ENCODE measurements at places on chromosomes 7 and 10. TPM values are rescaled to one million over a fixed set of nuclear protein-coding genes. Genes with fewer than 3 reads are reported as not detected.

- DNase-seq, result no peak
Measured at GRCh38 chr10:21207852-21208646, 310.9 kb upstream of the NEBL start.

The MOGAT3 gene
- total RNA-seq, result not detected

The ASL gene
- 38.7 TPM for total RNA-seq

- no peak for DNase-seq
Measured at GRCh38 chr7:137798073-137798763, 48.6 kb downstream of the DGKI start.

DNA sequence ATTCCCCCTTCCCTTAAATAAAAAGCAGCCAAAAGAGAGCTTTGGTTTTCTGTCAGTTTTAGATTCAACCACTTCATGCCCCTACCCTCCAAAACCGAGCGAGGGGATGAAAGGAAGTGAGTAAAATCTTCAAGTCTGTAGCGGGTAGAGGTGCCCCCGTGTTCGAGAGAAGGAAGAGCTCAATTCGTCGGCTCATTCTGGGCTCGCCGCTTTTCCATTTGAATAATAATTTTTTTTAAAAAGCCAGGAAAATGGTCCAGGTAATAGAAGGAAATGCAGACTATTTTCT, 436.2 kb upstream of the GALNT17 start:
- DNase-seq, result no peak

DNA sequence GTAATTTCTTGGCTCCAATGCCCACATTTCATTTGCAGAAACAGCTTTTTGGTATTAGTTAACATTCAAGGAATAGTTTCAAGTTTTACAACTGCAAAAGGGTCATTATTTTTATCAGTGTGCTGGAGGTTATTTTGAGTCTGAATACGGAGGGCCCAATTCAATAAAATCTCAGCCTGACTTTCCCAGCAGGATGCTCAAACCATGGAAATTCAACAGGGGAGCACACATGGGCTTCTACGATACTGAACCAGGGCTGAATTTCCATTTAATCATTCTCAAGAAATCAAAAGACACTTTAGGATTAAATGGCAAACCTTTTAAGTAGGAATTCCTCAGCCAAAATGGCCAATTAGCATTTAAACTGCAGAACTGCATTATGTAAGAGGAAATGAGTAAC, 700.9 kb upstream of the ANKRD30A start:
- DNase-seq, result no peak

The RNF32 gene
- total RNA-seq, result 0.66 TPM

DNA sequence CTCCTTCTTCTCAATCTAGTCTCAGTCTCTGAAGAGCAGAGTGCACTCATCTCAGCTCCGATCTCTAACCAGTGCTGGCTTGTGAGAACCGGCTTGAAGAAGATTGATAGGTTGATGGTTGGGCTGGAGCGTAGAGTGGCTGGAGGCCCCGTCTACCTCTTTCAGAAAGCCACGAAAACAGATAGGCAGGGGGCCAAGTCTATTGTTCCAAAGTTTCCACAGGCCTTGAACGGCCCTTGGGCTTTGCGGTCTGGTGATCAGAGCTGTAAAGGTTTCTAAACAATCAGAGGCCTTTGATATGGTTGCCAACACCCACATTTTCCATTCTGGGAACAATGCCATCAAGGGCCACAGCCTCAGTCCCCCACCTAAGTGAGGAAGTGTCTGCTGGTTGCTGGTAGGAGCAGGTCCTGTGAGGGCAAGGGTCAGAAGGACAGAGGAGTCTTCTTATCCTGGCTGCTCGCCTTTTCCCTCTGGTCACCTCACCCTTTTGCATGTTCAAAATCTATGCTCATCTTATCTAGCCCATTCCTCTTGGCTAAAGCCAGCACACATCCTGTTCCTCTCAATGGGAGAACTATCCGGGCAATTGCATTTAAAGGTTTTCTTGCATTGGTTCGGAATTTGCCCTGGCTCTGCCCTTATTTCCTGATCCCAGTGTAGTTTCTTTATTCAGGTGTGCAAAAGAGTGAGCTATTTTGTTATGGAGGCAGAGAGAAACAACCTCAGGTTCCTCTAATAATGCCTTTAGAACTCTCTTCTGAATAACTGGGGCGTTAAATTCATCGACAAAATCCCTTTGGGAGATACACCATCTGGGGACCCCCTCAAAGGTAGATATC, 70.3 kb upstream of the KMT2E start:
- DNase-seq, result no peak

GRCh38 chr7:124765401-124766352, at the start of gene GPR37:
Gene GPR37, minus strand, starts transcription at chr7:124765792. Its CDS starts 816 bp downstream, at chr7:124764976.
- DNase-seq, result peak; percentile 5

- DNase-seq, result no peak
Measured at GRCh38 chr7:115274-115911, 77.0 kb upstream of the FAM20C start.

DNA sequence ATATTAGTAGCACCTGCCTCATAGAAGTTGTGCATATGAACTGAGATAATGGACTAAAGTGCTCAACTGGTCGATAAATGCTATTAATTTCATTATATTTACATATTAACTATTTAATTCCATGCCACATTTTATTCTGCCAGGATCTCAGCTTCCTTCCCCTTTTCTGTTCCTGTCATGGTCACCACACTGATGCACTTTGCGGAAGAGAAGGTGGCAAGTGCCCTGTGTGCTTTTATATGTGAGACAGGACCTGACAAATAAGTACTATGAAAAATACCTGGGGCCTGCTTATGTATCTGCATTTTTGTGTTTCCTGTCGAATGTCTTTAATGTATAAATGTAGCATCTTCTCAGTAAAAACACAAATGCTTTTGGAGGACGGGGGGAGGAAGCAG, 12.2 kb downstream of the ATP6V0E2 start:
- DNase-seq, result no peak

The MCU gene
- total RNA-seq, result 30.0 TPM

The CCDC3 gene
- 14.4 TPM for total RNA-seq

GRCh38 chr10:61346796-61347413, 106.3 kb downstream of the TMEM26 start:
- no peak for DNase-seq

GRCh38 chr10:34469446-34469845, 345.6 kb downstream of the PARD3 start:
- no peak for DNase-seq

The NOS3 gene
- 3.2 TPM for total RNA-seq

- DNase-seq, result no peak
Measured at GRCh38 chr7:43834463-43835251, 34.7 kb downstream of the MRPS24 start.

GRCh38 chr10:117830205-117830604, 216.5 kb downstream of the RAB11FIP2 start:
- DNase-seq, result no peak

The KEL gene
- total RNA-seq, result not detected

- DNase-seq, result no peak
Measured at GRCh38 chr7:145698526-145699262, 417.9 kb upstream of the CNTNAP2 start.

- no peak for DNase-seq
Measured at GRCh38 chr10:114437473-114438292, 33.4 kb upstream of the AFAP1L2 start.

The PLAC9 gene
- total RNA-seq, result 3.1 TPM

DNA sequence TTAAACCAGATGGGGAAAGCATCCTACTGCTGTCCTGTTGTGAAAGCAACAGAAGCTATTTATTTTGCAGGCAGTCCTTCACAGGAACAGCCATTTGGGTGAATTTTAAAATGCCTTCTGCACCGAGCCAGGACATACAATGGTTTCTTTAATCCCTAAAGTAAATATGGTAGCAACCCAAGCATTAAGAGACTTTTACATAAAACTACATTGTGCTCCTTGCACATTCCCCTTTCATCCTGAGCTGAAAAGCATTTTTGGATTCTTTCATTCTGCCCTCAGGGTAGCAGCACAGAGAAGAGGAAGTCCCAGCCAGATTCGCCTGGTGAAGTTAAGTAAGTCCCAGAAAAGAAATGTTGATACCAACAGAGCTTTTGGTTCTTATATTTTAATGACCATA, 84.0 kb upstream of the FAM3C start:
- DNase-seq, result no peak

DNA sequence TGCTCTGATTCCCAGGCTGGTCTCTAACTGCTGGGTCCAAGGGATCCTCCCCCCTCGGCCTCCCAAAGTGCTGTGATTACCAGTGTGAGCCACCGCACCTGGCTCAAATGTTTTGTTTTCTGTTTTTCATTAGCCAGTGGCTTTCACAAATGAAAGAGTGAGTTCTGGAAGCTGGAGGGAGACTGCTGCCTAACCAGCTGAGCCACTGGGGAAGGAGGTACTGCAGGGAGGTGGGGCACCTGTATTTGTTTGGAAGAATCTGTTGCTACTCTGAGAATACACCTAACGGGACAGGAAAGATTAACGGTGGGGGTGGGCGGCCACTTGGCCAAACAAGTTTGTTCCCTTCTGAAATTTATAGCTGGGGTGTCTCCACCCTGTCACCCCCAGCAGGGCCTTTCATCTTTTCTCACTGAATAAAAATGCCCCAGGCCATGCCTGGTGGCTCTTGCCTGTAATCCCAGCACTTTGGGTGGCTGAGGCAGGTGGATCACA, 4.7 kb downstream of the STOX1 start:
- no peak for DNase-seq

The SPDYE11 gene
- total RNA-seq, result not detected

GRCh38 chr10:109467551-109467950, 455.8 kb downstream of the XPNPEP1 start:
- DNase-seq, result no peak

The MACROH2A2 gene
- total RNA-seq, result 32.0 TPM

The VKORC1L1 gene
- 18.5 TPM for total RNA-seq

DNA sequence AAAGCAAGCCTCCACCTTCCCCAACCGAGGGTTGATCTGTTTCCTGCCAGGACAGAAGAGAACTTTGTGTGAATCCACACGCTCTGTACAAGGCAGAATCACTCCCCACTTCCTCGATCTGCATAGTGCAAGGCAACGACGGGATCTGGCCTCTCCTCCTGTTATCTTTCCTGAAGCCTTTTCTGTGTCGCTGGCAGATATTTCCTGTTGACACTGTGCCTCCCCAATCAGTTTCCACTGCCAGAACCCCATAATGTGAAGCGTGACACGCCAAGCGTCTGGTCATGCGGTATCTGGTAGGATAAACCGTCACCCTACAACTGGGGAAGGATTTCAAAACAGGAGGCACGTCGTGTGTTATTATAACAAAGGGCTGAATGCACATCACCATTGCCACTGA, 57.2 kb downstream of the FAM171A1 start:
- no peak for DNase-seq

DNA sequence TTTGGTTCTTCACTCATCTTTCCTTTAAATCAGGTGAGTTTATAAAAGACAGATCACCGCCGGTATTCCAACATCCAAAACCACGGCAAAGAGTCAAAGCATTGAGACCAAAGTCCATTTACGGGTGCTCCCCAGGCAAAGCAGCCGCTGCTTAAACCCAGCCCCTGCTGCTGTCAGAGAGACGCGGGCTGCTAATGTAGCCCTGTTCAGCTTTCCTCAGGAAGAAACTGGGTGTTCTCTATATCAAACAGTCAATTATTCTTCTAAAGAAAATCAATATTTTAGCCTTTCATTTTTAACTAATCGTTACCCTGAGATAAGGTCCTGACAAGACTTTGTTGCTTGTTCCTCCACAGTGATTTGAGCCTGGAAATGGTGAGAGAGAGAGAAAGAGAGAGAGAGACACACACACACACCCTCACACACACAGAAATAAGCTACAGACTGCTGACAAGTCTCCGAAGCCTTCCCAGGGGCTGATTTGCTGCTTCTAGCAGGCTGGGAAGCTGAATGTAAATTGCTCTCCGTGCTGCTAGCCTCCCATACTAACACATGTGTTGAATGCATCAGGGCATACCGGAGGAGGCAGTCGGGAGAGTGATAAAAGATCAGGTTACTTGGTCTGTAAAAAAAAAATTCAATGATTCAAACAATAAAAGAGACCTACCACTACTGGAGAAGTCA, 183.0 kb upstream of the ANK3 start:
- DNase-seq, result no peak

The ARHGEF35 gene
- 19.8 TPM for total RNA-seq

The HOXA1 gene
- total RNA-seq, result 2.5 TPM

DNA sequence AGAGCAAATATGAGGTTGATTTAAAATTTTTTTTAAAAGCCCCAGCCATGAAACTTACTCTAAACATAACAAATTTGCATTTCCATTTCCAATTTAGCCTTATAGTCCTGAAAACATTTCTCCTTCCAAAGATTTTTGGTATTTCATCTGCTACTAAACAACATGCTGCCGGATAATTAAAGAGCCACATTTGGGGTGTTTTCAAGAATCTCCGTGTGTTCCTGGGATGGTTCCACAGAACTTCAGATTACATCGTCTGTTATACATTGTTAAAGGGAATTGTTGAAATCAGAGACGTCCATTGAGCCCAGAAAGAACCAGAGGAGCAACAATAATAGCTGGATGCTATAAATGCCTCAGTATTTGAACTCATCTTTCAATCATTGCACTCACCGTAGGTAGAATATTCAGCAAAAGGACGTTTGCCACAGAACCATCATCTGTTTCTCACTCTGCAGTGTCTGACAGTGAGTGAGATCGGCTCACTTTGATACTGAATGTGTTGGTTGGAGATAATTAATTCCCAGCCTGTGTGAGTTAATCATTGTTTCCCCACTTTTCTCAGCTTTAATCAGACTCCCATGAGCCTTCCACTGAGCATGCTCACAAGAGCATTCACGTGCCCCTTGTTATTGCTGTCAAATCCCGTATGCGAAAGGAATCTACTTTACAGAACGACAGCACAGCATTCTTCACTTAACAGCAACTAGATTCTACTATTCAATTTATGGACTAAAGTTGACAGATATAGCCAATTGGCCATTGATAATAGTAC, 128.4 kb upstream of the PALS2 start:
- DNase-seq, result no peak

- no peak for DNase-seq
Measured at GRCh38 chr7:110531186-110531585, 559.7 kb upstream of the LRRN3 start.

The CYP2C18 gene
- 47.8 TPM for total RNA-seq

The CLRN3 gene
- not detected for total RNA-seq

DNA sequence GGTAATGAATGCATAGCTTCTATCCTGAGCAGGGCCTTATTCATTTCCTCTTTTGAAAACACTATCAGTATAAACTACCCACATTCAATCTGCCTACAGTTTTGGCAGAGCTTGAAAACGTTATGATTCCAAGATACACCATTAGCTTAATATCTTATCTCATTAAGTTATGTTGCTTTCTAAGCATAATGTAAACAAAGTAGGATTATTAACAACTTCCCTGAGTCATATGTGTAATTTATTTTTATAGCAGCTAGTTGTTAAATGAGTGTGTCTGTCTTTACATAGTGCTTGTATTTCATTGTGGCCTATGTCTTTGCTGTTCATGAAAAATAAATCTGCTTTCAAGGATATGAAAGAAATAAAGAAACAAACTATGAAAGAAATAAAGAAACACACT, 106.2 kb upstream of the DLX6 start:
- DNase-seq, result no peak

The AVPI1 gene
- total RNA-seq, result 20.0 TPM

GRCh38 chr7:119545118-119545517, 727.9 kb upstream of the KCND2 start:
- DNase-seq, result no peak

The AGR3 gene
- total RNA-seq, result 3.4 TPM

The HOXA13 gene
- not detected for total RNA-seq

The INMT gene
- 40.2 TPM for total RNA-seq

- DNase-seq, result no peak
Measured at GRCh38 chr10:11144626-11145494, 127.2 kb downstream of the CELF2 start.

Data from esophagus squamous epithelium (tissue), 5 donors.